Activated gamma-delta T cell treated with anti-CD3 and anti-CD28 coated beads, Interleukin-2, amount 50 U/mL, for 16 hours (primary cell): ENCODE measurements at places on chromosomes 1 and 21.
A peak's percentile ranks its signal among the peaks of the same experiment; 100 is the strongest.

- DNase-seq, result no peak
These were observed 239.9 kb upstream of the TMEM51 start for GRCh38 chr1:14913482-14914177.

DNA sequence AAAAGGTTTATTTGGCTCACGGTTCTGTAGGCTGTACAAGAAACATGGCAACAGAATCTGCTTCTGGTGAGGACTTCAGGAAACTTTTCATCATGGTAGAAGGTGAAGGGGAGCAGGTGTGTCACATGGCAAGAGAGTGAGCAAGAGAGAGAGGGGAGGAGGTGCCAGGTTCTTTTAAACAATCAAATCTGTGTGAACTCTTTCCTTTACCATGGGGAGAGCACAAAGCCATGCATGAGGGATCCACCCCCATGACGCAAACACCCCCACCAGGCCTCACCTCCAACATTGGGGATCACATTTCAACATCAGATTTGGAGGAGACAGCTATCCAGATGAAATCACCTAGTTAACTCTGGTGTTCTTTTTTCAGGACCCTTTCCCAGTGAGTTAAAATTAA, 103.6 kb downstream of the GALNT2 start:
- no peak for DNase-seq

GRCh38 chr1:155509064-155509463, 53.5 kb downstream of the ASH1L start:
- no peak for DNase-seq

DNA sequence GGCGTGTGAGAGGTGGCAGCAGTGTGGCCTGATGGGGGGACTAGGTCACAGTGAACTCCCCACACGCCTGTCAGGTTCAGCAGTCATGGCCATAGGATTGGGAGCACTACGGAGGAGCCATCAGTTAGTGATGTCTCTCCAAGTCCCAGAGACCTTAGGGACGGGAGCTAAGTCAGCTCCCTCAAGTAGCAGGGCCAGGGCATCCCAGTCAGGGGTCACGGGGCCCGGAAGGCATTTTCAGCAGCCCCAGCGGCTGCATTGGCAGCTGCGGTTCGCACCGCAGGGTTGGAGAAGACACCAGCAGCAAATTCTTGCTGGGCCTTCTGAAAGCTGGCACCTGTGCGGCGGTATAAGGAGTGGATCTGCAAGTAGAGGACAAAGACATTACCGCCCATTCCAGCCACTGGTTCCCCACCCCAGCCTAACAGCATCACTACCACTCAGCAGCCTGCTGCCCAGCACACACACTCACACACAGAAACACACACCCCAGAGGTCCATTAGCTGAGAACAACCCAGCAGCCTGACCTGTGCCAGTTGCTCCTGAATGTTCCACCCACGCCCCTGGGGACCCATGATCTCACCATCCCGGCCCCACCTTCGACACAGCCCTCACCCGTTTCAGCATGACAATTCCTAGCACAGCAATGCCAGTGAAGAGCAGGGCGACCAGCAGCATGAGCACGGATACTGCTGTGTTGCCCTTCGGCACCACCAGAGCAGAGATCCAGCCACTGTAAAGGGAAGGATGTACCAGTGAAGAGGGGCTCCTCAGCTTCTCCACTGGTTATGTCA, 972 bp upstream of the ENTREP3 start:
- DNase-seq, result no peak

DNA sequence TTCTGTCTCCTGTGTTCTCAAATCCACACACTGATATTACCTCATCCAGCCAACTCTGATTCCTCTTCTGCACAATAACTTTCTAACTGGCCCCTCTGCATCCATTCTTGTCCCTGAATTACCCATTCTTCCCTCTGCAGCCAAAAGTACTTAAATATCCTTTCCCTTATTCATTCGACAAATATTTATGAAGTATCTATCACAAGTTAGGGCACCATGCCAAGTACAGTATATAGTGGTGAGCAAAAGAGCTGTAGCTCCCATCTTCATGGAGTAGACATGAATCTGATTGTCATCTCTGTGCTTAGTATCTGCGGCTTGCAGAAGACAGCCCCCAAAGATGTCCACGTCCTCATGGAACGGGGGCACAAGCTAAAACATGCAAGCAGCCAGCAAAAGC, 316.8 kb downstream of the SETD4 start:
- DNase-seq, result no peak

GRCh38 chr1:44820328-44821239, 12.3 kb downstream of the BTBD19 start:
- no peak for DNase-seq

DNA sequence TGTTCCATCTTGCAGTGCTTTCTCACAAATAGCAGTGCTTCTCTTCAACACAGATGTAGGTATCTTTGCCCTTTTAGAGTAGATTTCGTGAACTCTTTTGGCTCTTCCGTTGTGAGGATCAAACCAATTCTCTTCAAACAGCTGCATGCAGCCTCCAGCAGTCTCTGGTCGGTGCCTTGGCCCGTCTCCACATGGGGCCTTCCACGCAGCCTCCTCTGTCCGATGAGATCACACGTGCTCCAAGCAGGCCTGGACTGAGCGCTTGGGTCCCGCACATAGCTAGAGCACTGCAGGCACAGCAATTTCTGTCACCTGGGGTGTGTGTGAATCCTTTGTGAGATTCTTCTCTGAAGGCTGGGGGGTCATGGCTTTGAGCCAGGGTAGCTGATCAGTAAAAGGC, 82.8 kb upstream of the KCNE2 start:
- DNase-seq, result no peak

- DNase-seq, result peak; percentile 61
These were observed 25.3 kb upstream of the ETV3 start for GRCh38 chr1:157163273-157164127.

DNA sequence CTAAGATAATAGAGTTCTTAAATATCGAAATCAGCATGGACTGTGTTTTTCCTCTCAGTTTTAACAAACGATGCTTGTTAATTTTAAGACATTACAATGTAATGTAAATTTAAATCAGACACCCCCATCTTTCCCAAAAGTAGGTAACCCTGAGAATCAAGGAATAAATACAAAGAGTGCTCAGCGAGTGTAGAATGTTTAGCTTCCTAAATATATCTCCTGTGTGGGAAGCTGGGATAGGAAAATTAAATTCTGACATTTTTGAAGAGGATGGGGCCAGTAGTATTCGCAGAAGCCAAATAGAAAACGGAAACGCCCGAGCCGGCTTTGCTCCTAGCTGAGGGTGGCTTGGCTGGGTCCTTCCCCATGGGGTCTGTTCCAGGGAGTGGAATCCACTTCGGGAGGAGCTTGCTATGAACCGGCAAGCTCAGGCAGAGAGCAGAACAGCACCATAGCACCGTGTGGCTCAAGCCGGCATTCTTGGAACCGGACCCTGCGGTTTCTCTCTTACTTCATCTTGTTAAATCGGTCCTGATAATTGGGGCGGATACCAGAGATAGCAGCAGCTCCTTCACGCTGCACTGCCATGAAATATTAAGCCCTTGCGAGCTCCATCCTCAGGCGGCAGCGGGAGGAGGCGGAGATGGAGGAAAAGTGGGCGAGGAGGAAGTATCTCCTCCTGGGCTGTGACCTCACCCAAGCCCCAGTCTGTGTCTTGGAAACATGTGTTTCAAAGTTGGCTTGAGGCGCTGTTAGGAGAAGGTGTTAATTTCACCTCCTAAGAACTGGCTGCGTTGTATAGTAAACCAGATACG, 24.9 kb downstream of the MAP3K7CL start:
- no peak for DNase-seq

DNA sequence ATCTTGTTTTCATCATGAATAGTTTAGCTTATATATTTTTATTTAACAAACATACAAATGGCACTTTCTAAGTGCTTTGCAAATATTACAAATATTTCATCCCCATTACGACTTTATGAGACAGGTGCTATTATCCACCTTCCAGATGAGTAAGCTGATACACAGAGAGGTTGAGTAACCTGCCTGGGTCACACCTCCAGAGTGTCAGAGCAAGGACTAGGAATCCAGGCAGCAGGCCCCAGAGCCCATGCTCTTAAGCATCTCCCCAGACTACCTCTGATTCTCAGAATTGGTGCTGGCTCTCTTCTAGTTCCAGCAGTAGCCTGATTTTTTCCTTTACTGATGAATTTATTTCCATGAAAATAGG, 40.0 kb downstream of the EPHB2 start:
- DNase-seq, result no peak

DNA sequence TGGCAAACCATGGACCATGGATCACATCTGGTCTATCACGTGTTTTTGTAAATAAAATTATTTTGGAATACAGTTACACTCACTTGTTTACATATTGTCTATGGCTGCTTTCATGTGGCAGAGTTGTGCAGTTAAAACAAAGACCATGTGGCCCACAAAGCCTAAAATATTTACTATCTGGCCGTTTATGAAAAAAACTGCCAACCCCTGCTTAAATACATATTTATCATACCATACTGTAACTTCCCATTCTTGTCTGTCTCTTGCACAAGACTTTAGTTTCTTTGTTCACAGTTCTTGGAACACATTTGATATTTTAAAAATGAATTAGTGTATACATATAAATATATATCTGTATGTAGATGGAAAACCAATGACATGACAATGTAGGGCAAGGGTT, 141.5 kb downstream of the PAPPA2 start:
- DNase-seq, result no peak

- DNase-seq, result no peak
These were observed 3.5 kb downstream of the GCLM start for GRCh38 chr1:93905734-93906133.

DNA sequence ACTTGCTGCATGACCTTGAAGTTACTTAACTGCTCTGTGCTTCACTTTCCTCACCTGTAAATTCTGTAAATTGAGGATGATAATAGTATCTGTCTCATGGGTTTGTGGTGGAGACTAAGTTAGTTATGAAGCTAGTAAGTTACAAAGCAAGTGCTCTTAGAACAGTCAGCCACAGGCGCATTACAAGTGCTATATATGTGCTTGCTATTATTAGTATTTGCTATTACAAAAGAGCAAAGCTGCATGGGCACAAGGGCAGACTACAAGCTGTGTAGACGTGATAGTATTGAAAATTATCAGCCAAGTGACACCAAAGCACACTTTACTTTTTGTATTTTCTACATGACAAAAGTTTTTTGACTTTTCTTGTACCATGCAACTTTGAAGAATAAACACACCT, 150.9 kb upstream of the CTTNBP2NL start:
- DNase-seq, result no peak

- DNase-seq, result no peak
These were observed 264.1 kb downstream of the SRGAP2C start for GRCh38 chr1:121448851-121449250.

GRCh38 chr1:117572546-117572945, 33.3 kb upstream of the TENT5C start:
- no peak for DNase-seq

DNA sequence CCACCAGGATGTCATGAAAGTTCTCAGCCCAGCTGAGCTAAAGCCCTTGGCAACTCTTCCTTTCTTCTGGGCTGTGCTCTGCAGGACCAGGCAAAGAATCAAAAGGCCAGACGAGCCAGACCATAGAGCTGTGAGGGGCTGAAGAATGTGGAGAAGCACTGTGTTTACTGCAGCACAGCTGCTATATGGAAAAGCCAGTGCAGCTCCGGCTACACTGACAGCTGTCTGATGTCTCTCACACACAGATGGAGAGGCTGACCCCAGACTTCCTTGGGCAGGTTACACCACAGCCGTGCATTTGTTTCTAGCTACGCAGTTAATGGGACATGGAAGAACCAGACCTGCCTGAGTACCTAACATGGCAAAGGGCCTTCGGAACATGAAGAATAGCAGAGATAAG, 40.3 kb downstream of the CD247 start:
- DNase-seq, result no peak

DNA sequence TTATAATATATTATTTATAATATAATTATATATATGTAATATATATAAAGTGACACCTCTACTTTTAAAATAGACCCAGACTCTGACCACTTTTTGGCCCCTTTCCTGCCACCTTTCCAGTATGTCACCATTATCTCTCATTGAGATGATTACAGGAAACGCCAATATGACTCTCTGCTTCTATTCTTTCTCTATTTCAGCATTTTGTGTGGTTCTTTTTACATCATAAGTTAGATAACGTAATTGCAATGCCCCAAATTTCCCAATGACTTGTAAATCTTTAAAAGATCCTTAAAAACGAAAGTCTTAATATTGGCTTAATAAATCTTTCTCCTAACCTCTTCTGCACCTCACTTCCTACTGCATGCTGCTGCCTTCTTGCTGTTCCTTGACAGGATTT, 8.1 kb upstream of the GBP5 start:
- DNase-seq, result no peak

- DNase-seq, result no peak
These were observed 12.1 kb upstream of the MNDA start for GRCh38 chr1:158818975-158819431.

DNA sequence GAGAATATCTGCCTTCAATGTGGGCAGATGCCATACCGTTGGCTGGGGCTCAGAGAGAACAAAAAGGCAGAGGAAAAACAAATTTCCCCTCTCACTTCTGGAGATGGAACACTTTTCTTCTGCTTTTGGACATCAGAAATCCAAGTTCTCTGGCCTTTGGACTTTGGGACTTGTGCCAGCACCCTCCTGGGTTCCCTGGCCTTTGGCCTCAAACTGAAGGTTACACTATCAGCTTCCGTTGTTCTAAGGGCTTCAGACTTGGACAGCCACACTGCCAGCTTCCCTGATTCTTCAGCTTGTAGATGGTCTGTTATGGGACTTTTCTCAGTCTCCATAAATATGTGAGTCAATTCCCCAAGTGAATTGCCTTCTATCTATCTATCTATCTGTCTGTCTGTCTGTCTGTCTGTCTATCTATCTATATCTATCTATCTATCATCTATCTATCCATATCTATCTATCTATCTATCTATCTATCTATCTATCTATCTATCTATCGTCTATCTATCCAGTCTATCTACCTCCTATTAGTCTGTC, 778.1 kb upstream of the TMPRSS15 start:
- no peak for DNase-seq

DNA sequence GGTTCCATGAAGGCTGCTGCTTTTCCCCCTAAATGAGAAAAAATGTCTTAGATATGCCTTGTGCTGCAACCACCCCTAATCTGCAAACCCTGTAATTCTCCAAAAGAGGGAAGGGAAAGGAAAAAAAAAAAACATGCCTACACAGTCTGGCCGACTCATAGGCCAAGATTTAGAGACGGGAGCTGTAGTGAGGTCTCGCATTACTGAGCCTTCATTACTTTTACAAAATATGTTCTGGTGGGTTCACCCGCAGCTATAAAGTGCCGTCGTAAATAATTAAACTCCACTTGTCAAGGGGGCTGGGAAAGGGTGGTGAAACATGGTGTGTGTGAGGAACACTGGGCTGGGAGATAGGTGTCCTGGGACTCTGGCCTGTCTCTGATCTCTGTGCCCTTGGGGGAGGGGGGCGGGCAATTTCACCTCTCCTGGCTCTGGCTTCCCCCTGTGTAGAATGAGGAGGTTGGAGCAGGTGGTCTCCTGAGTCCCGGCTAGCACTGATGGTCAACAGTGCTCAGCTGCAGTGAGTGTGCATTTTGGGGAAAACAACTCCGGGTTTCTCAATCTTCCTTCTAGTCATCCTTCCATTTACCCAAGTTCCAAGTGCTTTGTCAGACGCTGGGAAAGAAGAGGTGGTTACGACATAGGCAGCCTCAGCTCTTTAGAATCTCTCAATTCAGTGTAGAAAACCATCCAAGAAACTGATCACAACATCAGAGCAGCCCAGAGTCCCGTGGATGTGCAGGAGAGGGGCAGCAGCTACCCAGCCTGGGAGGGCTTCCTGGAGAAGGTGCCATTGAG, 82.3 kb downstream of the ACTL8 start:
- DNase-seq, result no peak
